ENCODE measurements at places on chromosomes 11 and 22.

GRCh38 chr11:113396690-113397089 is 9.1 kb downstream of the ANKK1 start:
- no peak for DNase-seq

DNA sequence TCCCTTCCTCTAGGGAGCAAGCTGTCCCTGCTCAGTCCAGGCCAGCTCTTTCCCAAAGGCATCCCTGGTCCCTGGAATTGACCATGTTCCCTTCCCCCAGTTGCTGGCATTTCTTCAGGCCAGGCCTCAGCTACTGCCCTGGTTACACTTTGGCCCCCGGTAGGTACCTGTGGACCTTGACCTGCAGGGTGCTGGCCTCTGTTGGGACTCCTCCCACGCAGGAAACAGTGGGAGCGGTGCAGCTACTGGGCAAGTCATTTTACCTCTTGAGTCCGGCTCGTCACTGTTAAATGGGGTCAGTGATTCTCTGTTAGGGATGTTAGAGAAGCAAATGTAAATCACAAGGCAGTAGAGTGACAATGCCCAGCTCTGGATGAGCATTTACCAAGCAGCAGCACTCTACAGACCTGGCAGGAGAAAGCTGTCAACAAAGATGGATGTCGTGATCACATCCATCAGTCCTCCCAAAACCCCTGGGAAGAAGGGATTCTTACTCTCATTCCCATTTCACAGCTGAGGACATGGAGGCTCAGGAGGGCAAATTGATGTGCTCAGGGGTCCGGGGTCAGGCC is 16.9 kb downstream of the MYO7A start:
- no peak for DNase-seq

GRCh38 chr11:11586465-11586864 is 35.3 kb downstream of the GALNT18 start:
- no peak for DNase-seq

DNA sequence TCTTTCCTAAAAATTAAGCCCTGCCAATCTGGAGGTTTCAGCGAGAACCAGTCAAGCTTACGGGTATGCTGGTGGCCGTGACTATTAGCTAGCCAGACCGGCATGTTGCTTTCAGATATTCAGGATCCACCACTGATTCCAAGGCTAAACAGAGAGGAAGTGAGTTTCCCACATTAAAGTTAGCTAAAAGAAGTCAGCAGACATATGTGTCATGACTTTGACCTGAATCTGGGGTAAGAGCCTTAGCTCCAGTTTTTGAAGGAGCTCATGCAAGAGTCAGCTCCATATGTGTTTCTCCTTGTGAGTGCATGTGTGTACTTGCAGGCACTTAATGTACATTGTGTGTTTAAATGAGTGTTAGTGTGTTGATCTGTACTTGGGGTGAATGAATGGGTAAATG is 1.4 kb downstream of the ZFPL1 start:
- no peak for DNase-seq

DNA sequence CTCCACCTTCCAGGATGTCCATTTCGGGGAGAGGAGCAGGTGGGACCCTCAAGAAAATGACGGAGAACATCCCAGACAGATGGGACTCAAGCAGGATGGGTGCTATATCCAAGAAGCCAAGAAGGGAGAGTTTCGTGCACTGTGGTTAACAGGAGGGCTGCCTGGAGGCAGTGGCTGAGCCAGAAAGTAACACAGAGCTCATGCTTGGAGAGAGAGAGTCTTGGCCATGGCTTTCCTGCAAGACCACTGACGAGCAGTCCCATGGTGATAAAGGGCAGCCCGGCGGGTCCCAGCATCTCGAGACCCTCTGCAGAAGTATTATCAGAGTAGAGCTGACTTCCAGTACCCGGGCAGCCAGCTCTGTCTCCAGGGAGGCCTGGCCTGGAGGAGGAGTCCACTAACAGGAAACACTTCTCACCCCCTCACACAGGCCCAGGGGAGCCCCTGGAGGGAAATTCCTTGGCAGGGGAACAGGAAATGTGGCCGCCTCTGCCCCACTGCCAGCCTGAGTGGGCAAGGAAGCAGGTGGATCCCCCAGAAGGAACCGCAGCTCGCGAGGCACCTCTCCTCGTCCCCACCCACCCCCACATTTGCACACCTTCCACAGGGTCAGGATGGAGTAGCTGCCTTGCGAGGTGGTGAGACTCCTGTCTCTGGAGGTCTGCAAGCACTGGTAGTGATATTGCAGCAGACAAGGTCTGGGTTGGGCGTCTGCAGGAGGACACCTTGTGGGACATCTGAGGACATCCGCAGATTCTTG is 32.2 kb downstream of the CYTH4 start:
- no peak for DNase-seq

Measured in H7 (cell line).